Fibroblast of the aortic adventitia (primary cell): ENCODE measurements at places on chromosomes 6 and 20.
A peak's percentile ranks its signal among the peaks of the same experiment; 100 is the strongest.

DNA sequence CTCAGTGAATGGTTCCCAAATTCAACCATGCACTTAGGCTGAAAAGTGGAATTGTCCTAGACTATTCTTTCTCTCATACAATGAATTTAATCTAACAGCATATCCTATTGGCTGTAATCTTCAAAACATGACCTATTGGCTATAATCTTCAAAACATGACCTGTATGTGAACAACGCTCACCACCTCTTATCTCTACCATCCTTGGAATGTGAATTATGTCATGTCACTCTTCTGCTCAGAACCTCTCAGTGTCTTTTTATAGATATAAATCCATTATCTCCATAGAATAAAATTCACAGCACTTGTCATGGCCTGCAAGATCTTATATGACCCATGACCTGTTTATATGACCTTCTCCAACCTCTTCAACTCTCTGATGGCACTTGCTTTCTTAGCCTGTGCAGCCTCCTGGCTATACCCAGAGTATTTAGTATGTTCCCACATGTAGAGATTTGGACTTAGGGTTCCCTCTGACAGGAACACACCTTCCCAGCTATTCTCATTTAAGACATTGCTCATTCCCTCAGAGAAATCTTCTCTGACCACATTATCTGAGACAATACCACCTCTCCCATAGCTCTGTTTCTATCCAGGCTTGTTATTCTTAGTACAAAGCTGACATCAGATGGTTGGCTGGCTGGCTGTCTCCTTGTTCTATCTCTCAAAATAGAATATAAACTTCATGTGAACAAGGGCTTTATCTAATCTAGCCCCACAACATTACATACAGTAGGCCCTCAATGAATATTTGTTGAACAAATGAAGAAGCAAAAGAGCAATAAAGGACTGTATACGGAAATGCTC lies 275.0 kb upstream of the PREP start:
- DNase-seq, result peak; percentile 22

- no peak for DNase-seq
Measured at GRCh38 chr20:25222461-25223178, 25.3 kb upstream of the PYGB start.

DNA sequence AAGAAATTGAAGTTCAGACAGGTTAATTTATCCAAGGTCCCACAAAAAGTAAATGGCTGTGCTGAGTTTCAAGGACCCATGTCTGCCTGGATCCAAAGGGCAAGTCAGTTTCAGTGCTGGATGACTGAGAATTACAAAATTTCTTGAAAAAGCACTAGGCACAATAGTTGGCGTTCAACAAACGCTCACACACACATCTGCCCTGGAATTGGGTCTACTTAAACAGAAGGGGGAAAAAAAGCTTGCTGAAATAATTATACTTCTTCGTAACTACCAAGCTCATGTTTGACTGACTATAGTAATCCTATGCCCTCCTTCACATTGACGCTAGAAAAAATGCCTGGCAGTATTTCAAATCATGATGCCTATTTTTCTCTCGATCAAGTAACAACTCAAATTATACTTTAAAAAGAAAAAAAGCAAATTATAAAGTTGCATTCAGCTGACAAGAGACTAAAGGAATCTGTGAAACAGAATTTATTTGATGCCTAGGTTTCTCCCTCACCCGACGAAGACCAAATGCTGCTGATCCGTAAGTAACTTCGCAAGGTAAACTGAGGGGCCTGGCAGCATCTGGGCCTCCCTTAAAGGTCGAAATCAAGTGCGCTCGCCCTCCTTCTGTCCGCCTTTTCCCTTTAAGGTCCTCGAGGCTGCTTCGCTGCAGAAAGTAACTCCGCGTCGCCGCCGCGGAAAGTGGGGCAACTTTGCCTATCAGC lies 650 bp upstream of the CD2AP start:
- DNase-seq, result no peak

DNA sequence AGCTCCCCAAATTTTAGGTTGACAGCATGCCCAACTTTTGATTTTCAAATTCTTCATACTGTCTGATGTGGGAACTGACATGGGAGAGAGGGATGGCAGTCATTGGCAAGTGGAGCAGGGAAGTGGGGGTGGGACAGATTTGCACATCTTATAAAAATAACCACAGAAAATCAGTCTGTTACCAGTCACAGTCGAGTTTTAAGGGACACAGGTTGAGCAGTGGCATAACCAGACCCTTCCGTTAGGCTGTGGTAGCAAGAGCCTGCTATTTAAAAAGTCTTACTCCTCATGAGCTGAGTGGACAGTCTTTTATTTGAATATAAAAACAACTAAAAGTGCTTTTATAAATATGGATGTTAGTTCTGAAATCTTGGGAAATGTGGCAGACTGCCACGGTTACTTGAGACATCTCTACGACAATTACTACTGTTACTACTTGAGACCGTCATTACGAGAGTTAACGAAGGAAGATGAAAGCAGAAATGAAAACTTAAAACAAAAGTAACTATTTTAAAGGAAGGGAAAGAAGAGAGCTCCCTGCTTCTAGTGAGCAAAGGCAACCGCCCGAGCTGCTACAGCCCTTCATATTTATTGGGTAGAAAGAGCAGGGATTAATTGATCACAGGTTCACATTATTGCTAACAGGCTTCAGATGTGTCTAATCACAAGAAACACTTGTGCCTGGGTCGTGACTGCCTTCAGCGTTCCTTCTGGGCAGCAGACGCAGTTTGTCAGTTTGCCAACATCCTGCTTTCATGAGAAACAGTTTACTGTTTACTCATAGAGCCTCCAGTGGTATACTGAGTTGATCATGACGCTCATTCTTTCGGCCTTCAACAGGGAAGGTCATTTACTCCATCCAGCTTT lies 71.3 kb downstream of the EFHC1 start:
- peak; percentile 2 for DNase-seq

GRCh38 chr20:64049878-64050260 lies 430 bp upstream of the SOX18 start:
- DNase-seq, result no peak

GRCh38 chr20:18858816-18859215 lies 45.2 kb downstream of the SCP2D1 start:
- no peak for DNase-seq

DNA sequence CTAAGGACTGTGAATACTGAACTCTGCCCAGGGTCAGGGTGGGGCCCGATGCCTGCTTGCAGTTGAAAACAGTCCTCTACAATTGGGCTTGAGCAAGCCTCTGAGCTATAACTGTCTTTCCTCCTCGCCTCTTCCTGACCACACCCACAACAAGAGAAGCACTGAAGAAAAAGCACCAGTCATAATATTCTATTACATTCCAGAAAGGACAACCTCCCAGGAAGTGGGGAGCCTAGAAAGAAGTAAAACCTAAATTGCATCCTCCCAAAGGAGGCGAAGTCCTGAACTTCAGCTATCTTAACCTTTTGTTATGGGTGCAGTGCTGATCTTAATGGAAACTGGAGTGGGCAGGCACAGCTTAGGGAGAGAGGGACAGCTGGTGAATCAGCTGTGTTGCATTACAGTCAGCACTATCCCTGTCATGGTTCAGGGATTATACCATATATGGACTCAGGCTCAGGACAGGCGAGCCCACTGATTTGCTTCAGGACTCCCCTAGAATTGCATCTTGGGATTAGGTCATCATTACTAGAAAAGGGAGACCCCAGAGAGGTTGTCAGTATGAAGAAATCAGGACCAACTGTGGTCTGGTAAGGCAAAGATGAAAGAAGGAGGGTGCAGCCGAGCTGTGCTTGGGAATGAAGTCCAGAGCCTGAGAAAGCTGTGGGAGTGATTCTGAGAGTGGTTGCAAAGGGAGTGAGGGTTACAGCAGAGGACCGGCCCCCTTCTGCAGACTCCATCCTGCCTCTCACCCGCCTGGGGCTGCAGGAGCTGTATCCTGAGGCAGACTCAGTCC lies 18.3 kb upstream of the TRAM2 start:
- DNase-seq, result peak; percentile 81

GRCh38 chr20:31949877-31950646 lies 1.8 kb downstream of the PDRG1 start:
- no peak for DNase-seq

DNA sequence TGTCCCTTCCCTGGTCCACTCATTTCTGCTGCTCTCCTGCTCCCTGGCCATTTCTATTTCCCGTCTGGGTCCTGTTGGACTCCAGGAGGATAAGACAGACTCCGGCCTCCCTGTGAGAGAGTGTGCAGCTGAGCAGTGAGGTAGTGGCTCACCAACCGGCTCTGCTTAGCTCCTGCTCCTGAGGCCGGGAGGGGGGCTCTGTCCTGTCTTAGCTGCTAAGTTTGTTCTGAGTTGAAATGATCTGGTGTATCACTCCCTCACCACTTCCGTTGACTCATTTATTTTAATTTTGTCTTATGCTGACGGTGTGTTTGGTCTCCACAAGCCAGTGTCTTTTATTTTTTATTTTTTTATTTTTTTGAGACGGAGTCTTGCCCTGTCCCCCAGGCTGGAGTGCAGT lies 148.5 kb upstream of the PDE10A start:
- no peak for DNase-seq

GRCh38 chr6:79672631-79673111 lies 41.5 kb downstream of the SH3BGRL2 start:
- DNase-seq, result peak; percentile 40

GRCh38 chr6:36642913-36643817 lies 35.3 kb upstream of the CDKN1A start:
- DNase-seq, result peak; percentile 92

DNA sequence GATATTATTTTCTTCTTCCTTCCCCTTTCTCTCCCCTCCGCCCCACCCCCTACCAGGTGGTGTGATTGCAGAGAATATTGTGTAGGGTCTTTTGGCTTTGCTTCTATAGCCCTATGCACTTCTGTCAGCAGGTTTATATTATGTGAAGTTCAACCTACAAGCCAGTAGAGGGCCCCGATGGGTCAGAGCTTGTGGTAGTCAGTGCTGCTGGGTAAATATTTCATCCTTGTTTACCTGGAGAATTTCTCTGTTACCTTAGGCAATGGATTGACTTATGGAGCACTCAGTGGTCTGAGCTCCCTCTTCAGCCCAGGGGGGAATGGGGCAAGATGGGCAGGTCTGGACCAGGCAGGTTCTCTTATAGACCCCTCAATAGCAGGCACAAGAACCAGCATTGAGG lies 720.9 kb downstream of the GRIK2 start:
- no peak for DNase-seq

DNA sequence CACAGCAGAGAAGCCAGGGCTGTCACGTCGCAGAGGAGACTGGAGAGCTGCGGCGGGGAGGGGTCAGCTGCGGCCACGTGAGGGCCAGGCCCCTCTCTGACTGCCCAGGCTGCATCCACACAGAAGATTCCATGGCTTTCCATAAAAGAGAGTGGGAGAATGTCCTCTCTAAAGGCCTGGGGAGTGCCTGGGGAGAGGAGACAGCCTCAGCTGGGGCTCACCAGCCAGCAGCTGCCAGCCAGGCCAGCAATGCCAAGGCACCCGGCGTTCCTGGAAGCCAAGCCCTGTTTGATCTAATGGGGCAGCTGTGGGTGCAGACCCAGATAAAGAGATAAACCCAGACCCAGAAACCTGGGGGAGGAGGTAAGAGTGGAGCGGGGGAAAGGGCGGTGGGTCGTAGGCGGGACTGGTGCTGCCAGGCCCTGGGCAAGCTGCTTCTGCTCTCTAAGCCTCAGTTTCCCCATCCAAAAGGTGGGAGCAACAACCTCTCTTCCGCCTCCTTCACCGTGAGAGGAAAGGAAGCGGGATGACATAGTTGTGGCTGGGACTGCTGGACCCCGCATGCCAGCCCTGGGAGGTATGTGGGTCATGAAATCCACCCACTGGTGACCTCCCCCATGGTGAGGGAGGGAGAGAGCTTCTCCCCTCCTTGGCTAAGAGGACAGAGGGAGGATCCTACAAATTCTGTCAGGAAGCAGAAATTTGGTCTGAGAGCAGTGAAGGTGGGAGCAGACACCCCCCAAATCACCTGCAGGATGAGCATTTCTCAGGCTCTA lies 3.1 kb upstream of the OSBPL2 start:
- DNase-seq, result no peak

DNA sequence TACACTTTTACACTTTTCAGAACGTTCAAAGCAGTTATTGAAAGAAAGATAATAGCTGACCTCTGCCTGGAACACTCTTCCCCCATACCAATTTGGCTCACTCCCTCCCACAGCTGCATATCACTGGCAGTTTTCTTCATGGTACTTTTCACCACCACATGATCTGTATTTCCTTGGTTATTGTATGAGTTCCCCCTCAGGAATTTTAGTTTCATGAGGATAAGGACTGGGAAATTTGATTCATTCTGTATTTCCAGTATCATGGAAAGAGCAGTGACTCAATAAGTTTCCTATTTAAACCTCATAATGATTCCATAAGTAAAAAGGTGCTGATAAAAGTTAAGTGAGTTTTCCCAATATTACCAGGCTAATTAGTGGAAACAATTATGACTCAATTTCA lies 16.0 kb downstream of the HTR1B start:
- DNase-seq, result peak; percentile 57
